Ovary (tissue), 10 donors: ENCODE measurements at places on chromosomes 16 and 17.

- peak; percentile 24 for DNase-seq
- no peak overlapping the region for H3K27ac ChIP-seq
- H3K27me3 ChIP-seq: no peaks in the 10 kb centered on the region
- no peaks in the 10 kb centered on the region for H3K36me3 ChIP-seq
- no peak overlapping the region for H3K4me3 ChIP-seq
- no peaks in the 10 kb centered on the region for H3K4me1 ChIP-seq
These were observed 2.7 kb upstream of the ZG16B start for GRCh38 chr16:2827374-2827791.

GRCh38 chr16:35523991-35524390 lies 2064.6 kb downstream of the TP53TG3F start:
- H3K4me3 ChIP-seq: no peak overlapping the region
- H3K27ac ChIP-seq: no peak overlapping the region
- H3K36me3 ChIP-seq: no peaks in the 10 kb centered on the region
- DNase-seq: no peak

DNA sequence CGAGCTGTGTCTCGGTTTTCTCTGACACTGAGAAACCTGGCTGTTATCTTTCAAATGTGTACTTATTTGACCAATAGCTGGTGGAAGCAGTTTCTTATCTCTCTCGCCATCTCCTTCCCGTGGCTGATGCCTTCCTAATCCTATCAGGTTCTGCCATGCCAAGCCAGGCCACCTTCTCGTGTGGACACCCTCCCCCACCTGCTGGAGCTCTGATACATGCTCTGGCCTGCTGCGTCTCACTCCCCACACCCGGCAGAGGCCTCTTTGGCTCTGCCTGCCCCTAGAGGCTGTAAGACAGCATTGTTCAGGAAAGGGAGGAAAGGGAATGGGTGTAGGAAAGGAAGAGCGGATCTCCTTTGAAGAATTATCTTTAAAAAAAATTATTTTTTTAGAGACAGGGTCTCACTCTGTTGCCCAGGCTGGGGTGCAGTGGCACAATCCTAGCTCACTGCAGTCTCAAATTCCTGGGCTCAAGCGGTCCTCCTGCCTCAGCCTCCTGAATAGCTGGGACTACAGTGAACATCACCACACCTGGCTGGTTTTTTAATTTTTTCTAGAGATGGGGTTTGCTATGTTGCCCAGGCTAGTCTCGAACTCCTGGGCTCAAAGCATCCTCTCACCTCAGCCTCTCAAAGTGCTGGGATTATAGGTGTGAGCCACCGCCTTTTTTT lies 7.5 kb upstream of the ARMC5 start:
- H3K4me1 ChIP-seq: peaks cover 22% of the 10 kb centered on the region
- H3K4me3 ChIP-seq: no peak overlapping the region
- no peaks in the 10 kb centered on the region for H3K36me3 ChIP-seq
- H3K27ac ChIP-seq: peak overlapping the region; percentile 49
- DNase-seq: peak; percentile 53

DNA sequence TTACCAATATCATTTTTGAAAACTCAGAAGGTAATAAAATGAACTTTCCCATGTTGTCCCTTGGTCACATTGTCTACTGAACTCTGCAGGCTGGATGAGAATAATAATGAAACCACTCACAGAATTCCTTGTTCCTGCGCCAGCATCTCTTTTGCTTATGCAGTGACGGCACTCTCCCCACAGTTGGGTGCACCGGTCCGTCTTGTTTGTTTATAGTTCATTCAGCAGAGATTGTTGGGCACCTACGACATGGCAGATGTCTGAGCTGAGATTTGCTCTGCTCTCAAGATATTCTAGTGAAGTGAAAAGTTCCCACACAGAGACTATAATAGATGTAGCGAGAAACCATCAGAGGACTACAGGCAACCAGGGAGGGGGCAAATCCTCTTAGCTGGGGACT lies 375.7 kb upstream of the CDH11 start:
- H3K36me3 ChIP-seq: no peaks in the 10 kb centered on the region
- no peak overlapping the region for H3K27ac ChIP-seq
- no peak for DNase-seq
- no peak overlapping the region for H3K4me3 ChIP-seq

GRCh38 chr16:11672206-11673090 lies 4.2 kb downstream of the SNN start:
- DNase-seq: no peak
- no peak overlapping the region for H3K27ac ChIP-seq
- H3K36me3 ChIP-seq: no peaks in the 10 kb centered on the region
- H3K27me3 ChIP-seq: no peaks in the 10 kb centered on the region
- H3K4me1 ChIP-seq: peaks cover 37% of the 10 kb centered on the region

GRCh38 chr16:34802396-34802795 lies 1343.0 kb downstream of the TP53TG3F start:
- DNase-seq: no peak
- no peaks in the 10 kb centered on the region for H3K36me3 ChIP-seq
- no peaks in the 10 kb centered on the region for H3K4me1 ChIP-seq
- no peak overlapping the region for H3K4me3 ChIP-seq

GRCh38 chr17:80023481-80024205 lies 12.0 kb downstream of the TBC1D16 start:
- peak; percentile 28 for DNase-seq
- no peaks in the 10 kb centered on the region for H3K36me3 ChIP-seq
- H3K27ac ChIP-seq: no peak overlapping the region

DNA sequence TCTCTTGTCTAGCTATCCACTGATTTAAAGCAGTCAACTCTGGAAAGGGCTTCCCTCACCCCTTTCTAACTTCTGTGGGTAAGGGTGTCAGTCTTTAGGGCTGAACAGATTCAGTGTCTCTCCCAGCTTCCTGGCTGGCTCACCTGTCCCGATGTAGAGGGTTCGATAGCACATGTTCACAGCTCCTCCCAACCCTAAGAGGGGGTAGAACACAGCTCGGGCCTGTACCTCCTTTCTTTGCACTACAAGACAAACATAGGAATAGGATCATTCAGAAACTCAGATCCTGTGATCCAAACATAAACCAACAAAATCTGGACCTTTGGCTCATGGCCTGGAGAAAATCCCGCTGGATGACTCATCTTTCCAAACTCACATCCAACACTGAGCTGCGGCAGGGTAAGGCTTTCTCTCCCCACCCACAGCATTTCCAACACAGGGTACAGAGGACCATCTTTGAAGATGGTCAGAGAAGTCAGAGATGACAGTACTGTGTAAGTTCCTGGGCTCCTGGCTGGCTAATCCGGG lies 5.8 kb upstream of the DHRS13 start:
- no peak overlapping the region for H3K4me3 ChIP-seq
- no peaks in the 10 kb centered on the region for H3K36me3 ChIP-seq
- peak overlapping the region; percentile 67 for H3K27ac ChIP-seq
- DNase-seq: peak; percentile 78

DNA sequence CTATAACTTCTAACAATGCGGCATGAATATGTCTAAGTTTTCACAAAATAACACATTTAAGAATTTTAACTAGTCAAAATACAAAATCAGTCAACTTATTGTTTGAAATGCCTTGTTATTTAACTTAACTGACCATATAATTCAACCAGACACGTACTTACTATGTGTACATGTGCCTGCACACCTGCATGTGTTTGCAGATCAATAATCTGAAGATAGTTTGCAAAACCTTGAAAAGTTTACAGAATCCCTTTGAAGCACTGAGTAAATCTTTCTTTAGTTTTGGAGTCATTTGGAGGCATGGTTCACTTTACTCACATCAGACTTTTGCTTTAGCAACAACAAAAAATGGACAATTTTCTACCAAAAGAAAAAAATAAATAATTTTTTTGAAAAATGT lies 363.8 kb downstream of the PMP22 start:
- H3K27ac ChIP-seq: no peak overlapping the region
- H3K4me1 ChIP-seq: no peaks in the 10 kb centered on the region
- H3K27me3 ChIP-seq: no peaks in the 10 kb centered on the region
- DNase-seq: no peak
- no peak overlapping the region for H3K4me3 ChIP-seq
- H3K36me3 ChIP-seq: no peaks in the 10 kb centered on the region

DNA sequence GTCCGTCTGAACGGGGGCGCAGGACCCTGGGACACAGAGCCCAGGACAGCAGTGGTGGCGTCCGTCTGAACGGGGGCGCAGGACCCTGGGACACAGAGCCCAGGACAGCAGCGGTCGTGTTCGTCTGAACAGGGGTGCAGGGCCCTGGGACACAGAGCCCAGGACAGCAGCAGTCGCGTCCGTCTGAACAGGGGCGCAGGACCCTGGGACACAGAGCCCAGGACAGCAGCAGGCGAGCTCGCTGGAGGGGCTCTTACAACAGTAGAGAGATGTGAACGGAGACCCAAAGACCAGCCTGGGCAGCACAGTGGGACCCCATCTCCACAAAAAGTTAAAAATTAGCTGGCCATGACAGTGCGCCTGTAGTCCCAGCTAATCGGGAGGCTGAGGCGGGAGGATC lies 40.7 kb downstream of the LMF1 start:
- H3K27me3 ChIP-seq: no peaks in the 10 kb centered on the region
- H3K4me1 ChIP-seq: no peaks in the 10 kb centered on the region
- H3K27ac ChIP-seq: no peak overlapping the region
- no peak for DNase-seq
